ENCODE measurements at places on chromosomes 4 and X.

GRCh38 chrX:132809581-132809980 is 148.8 kb downstream of the HS6ST2 start:
- DNase-seq, result no peak

DNA sequence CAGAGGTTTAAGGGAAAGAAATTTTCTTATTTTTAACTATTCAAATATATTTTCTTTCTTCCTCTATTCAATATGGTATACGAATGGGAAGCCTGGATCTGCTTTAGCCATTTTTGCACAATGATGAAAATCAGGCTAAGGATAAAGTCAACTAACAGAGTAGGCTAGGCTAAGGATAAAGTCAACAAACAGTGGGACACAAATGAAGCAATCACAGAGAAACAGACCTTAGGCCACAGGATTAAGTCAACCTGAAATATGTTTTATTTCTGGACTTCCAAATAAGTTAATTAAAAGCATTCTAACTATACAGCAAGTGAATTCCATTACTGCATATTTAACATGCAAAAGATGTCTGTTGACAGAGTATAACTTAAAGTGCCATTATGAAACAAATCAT is 17.0 kb downstream of the DYNLT3 start:
- DNase-seq, result no peak

DNA sequence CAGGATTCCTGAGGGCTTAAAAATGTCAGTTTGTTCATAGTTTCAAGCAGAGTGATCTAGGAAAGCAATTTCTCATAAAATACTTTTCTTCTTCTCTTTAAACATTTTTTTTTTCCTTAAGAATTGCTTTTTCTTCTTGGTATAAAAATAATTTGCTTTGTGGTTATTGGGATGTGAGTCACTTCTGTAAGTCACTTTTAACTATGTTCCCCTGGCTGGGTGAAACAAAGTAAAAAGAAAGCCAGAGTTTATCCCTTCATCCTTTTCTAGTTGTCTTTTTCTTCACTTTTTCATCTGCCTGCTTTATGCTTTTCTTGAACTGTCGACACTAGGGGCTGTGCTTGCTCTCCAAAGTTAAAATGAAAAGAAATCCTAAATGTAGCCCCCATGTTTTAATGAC is 33.5 kb downstream of the ARSJ start:
- DNase-seq, result peak; percentile 33

DNA sequence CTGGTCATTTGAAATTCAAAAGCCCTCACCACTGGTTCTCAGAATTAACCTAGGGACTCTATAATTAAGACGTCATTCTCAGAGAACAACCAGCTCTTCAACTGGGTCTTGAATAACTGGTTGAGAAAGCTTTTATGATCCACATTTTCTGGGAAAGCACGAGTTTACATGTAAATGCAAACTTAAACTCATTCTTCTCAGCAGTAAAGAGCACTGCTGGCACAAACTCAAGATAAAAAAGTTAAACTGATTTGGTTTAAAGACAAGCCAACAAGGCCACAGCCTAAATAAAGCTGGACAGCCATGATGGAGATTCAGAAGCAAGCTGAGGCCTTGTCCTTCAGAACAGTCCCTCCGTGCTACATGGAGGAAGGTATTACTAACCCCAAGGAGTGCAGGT is 13.2 kb downstream of the BST1 start:
- DNase-seq, result no peak

GRCh38 chr4:23930750-23931488 is 41.1 kb upstream of the PPARGC1A start:
- DNase-seq, result no peak

DNA sequence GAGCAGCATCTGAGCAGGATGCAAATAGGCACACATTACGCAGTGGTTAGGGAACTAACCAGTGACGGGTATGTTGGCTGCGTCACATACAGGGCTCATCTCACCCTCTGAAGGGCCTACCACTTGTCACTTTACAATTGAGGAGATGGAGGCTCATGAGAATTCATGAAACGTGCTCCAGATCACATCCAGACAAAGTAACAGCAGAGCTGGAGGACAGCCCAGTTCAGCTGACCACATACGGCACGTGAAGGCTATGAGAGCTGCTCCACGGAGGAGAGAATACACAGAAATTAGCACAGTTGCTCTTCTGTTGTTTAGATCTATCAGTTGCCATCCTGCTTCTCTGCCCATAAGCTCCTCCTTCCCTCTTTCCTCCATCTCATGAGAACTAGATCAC is 78.4 kb downstream of the FAM9B start:
- peak; percentile 20 for DNase-seq

- no peak for DNase-seq
These were observed 45.0 kb downstream of the CPLX1 start for GRCh38 chr4:780716-781492.

- DNase-seq, result no peak
These were observed 8.9 kb upstream of the IGSF1 start for GRCh38 chrX:131298036-131298435.

Measured in GM04503 (cell line).